ENCODE measurements at places on chromosomes 3 and 15. TPM values are rescaled to one million over a fixed set of nuclear protein-coding genes. Genes with fewer than 3 reads are reported as not detected.

- DNase-seq, result no peak
Observed at GRCh38 chr15:31397851-31398661, 71.4 kb downstream of the KLF13 start.

- no peak for DNase-seq
Observed at GRCh38 chr3:12438318-12438717, 46.0 kb upstream of the TSEN2 start.

- no peak for DNase-seq
Observed at GRCh38 chr3:126665959-126666657, 11.2 kb upstream of the TXNRD3 start.

DNA sequence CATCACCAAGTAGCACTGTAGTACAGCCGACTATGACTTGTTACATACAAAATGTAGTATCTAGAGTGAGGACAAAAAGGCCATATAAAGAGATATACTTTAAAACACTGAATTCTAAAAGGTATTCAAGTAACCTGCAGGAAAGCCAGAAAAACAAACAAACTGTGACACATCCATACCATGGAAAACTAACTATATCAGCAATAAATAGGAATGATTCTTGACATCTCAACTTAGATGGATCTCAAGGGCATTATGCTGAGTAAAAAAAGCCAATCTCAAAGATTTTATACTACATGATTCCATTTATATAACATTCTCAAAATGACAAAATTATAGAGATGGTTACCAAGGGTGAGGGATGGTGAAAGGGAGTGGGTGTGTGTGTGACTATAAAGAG is 143.0 kb downstream of the PEAK1 start:
- no peak for DNase-seq

- no peak for DNase-seq
Observed at GRCh38 chr3:20099060-20099459, 58.8 kb downstream of the KAT2B start.

DNA sequence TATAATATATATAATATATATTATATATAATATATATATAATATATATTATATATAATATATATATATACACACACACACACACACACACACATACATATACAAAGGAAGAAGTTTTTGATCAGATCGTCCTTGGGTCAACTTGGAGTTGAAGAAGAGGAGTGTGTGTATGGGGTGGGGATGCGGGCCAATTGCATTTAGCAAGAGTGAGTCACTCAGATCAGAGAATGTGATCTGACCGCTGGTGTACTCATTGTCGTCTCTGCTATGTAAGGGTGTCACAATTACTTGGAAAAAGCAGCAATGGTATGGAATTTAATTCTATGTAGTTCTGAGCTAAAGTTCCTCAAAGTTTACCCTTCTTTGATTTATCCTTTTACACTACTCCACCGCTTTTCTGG is 4.6 kb upstream of the VGLL3 start:
- DNase-seq, result no peak

DNA sequence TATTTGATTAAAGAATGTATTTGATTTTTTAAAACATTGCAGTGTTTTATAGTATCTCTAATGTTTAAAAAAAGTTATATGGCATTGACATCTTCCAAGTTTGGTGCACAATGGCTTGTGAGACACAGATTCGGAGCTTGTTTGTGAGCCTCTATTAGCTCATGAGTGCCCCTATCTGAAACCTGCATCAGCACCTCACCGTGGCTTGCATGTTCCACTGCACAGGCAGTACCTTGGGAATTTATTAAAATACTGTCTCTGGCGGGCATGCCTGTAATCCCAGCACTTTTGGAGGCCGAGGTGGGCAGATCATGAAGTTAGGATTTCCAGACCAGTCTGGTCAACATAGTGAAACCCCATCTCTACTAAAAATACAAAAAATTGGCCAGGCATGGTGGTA is 6.8 kb upstream of the RTP2 start:
- DNase-seq, result no peak

GRCh38 chr3:108218811-108219210 is 3.4 kb downstream of the IFT57 start:
- DNase-seq, result no peak

DNA sequence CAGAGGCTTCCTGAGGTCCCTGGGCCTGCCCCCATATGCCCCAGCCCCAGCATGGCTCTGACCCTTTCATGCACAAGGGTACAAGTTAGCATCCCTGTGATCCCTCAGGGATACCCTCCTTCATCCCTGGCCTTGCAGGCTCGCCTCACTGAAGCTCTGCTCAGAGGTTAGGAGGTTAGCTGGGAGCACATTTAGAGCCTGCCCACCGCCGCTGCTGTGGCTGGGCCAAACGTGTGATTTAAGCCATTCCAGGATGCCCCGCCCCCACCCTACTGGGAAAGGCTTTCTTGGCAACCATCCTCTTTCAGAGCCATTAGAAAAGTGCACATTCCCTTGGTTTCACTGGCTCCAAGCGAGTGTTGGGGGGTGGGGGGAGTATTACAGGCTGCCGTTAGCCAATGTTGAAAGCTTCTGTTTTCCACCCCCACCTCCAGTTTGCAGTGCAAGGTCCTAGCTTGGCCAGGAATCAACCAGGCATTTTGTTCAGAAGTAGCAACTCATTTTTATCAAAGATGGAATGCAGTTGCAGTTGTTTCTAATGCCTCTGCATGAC is 6.3 kb upstream of the HES1 start:
- DNase-seq, result no peak

DNA sequence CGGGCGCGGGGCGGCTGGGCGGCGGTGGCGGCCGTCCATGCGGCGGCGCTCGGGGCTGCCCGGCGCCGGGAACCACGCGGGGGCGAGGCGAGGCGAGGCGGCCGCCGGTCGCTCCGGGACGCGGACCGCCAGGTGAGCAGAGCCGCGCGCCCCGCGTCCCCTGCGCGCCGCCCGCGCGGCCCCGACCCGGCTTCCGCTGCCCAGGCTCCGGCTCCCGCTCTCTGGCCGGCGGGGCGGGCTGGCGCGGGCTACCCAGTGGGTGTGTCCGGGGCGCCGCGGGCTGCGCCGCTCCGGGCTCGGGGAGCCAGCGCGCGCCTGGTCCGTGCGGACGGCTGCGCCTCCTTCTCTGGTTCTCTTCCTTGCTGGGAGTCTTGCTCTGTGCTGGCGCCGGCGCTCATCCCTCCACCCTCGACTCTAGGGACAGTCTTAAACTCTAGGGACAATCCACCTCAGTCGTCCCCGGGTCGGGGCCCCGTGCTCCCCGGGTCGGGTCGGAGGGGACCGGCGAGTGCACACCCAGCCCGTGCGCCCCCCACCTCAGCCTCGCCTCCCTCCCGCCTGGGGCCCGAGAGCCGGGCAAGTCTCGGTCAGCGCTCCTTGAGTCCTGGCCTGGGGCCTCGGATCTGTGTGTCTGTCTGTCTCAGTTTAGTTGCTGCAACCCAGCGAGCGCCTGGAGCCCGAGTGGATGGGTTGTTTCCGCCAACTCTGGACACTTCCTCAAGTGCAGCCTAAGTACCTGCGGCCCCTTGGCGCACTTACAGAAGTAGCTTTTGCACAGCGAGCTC is 488 bp downstream of the THSD4 start:
- no peak for DNase-seq

GRCh38 chr3:187327845-187328244 is 36.3 kb upstream of the MASP1 start:
- DNase-seq, result no peak

DNA sequence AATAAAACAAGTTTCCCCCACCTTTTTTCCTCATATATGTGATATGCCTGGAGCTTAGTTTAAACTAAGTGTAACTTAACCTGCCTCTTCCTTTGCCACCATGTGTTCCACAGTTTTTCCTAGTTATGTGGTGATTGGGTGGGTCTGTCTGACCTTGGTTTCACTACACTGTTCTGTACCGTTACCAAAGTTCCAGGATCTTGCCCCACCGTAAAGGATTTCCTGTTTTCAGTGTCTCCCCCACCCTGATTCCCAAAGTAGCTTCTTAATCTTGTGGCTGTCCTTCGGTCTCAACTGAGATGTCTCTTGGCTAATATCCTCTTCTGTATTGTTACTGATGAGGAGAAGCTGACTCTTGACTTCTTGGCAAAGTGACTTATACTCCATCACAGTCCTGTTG is 6.4 kb upstream of the MGA start:
- no peak for DNase-seq

GRCh38 chr3:3951071-3951470 is 151.8 kb downstream of the LRRN1 start:
- DNase-seq, result no peak

- DNase-seq, result no peak
Observed at GRCh38 chr3:15769256-15769915, 28.4 kb downstream of the ANKRD28 start.

DNA sequence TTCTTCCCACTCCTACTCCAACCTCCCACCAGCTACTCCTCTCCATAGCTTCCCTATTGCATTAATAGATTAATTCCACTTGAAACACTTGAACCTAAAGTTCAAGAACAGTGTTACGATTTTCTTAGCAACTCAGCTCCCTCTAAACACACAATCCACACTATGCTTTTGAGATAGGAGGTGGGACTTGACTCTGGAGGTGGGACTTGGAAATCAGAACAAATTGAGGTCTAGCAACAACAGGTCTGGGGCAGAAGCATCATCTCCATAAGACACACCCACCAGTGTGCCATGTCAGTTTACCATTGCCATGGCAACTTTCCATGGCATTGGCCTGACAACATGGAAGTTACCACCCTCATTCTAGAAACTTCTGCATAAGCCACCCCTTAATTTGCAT is 336.5 kb upstream of the ALCAM start:
- no peak for DNase-seq

- peak; percentile 57 for DNase-seq
Observed at GRCh38 chr3:141412087-141412935, 44.0 kb downstream of the ZBTB38 start.

DNA sequence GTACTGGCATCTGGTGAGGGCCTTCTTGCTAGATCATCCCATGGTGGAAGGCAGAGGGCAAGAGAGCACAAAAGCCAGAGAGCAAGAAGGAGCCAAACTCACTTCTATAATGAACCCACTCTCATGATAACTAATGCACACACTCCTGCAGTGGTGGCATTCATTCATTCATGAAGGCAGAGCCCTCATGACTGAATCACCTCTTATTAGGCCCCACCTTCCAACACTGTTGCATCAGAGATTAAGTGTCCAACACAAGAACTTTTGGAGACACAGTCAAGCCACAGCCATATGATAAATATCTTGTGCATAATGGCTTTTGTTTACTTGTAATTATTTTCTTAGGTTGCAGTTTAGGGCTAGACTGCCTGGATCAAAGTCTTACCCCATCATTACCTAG is 182.7 kb downstream of the TIGIT start:
- no peak for DNase-seq

DNA sequence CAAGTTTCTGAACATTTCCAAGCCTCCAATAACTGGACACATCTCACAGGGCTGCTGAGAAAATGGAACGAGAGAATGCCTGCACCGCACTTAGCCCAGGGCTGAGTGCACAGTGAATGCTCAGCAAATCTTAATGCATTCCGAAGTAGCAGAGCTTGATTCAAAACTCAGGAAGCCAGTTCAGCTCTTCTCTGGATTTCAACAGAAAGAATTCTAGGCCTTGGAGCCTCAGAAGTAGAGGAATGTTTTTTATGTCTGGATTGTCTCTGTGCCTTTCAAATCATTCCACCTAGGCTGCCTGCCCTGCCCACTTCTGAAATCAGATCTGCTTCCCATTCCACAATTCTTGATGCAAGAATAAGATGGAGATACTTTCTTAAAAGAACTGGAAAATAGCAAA is 9.6 kb upstream of the FOXP1 start:
- no peak for DNase-seq

- DNase-seq, result no peak
Observed at GRCh38 chr3:4746241-4746958, 232.8 kb upstream of the BHLHE40 start.

DNA sequence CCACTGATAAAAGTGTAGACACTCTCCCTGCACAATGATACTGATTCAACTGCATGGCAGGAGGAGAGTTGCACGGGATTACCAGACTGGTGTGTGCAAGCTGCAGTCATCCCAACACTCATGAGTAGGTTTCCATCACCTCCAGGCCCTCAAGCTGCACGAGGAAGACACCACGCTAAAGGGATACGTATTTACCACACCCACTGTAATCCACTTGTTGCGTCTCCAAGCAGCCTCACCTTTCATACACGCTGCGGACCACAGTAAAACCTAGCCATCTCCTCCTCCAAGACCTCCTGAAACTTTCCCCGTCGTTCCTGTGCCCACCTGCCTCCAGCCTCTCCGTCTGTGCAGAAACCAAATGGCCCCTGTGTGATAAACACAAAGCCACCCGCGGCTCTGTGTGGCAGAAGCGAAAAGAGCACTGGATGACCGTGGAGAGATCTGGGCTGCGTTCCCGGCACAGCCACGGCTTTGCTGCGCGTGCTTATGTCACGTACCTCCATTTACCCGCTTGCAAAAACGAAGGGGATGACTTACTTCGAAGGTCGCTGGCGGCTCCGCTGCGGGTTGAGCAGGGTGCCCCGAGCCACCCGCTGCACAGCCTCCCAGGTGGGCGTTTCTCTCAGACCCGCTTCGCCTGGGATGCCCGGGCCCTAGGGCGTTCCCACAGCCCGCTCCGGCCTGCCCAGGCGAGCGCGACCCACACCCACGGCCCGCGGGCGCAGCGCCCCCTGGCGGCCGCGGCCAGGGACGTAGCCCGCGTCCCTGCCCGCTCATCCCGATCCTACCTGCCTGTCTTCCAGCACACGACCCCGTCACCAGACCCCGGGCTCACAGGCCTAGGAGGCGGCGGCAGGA is 643 bp downstream of the ABCC5 start:
- peak; percentile 53 for DNase-seq

- no peak for DNase-seq
Observed at GRCh38 chr3:185439745-185440466, 58.9 kb downstream of the TMEM41A start.

DNA sequence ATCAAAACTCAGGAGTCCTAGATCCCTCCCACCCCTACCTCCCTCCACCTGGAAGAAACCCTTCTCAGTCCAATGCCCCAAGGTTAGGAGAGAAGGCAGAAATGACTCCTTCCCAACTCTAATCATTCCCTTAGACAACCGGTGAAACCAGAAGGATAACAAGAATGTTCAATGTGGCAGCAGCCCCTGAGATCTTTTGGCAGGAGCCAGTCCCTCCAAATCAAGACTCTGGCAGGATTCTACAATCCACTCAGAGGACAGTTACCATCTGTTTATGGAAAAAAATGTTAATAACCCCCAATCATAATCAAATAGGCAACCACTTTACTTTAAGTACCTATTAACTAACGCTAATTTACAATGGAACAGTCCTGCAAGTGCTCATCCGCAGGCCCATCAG is 136.5 kb downstream of the NTRK3 start:
- no peak for DNase-seq

- DNase-seq, result peak; percentile 63
Observed at GRCh38 chr3:120348065-120348990, 826 bp downstream of the LRRC58 start.

Gene GABRG3
- total RNA-seq, result not detected

Gene GP9
- not detected for total RNA-seq

Gene SLC22A13
- 0.78 TPM for total RNA-seq

Gene IQCF5
- total RNA-seq, result not detected

Gene C15orf62
- 0.76 TPM for total RNA-seq

Gene ASB14
- not detected for total RNA-seq

Gene CELSR3
- 16.0 TPM for total RNA-seq

Gene SH3GL3
- total RNA-seq, result not detected

Measured in activated T-helper 2 cell treated with anti-CD3 and anti-CD28 coated beads, Interferon-gamma antibody, Interleukin-2, Interleukin-4, amounts not matched to agents 10 μg/mL and 5 μg/mL and 100 μg/mL, durations not matched to agents 14 hours and 24 hours and 36 hours (primary cell).